Cardiac muscle cell (in vitro differentiated cells and primary cell): ENCODE measurements at places on chromosomes 7 and 10. TPM values are rescaled to one million over a fixed set of nuclear protein-coding genes. Genes with fewer than 3 reads are reported as not detected.

Gene PIP
- polyA plus RNA-seq, result not detected in 2 replicates

DNA sequence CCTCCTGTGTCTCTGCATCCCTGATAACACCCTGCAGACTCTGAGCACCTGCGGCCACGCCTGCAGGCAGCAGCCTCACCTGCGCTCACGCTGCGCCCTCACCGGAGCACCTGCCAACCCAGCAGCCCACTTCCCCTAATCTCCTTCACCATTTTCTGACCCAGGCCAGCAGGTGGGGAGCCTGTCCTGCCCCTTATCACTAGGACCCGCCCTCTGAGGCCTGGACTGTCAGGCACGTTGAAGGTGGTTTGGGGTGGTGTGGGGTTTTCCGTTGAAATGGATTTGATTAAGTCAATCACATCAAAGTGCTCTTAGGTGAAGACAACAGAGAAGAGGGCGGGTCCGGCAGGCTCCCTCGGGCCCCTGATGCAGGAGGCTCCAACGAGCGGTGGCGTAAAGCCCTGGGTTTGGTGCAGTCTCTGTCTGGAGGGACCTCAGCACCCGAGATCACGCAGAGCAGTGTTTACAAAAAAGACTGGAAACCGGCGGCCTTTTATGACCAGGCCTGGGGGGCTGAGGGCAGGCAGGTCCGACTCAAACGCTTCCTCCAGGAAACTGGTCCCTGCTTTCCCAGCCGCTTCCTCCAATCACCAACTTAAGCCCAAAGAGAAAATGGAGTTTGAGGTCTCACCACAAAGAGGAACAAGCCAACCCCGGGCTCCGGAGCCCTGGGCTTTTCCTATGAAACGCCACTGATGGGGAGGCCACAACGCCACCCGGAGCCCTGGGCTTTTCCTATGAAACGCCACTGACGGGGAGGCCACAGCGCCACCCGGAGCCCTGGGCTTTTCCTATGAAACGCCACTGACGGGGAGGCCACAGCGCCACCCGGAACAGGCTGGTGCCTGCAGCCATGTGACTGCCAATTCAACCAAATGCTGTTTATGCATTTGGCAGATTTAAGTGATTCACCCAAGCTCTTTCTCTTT lies 45.5 kb downstream of the DPYSL4 start:
- H3K36me3 ChIP-seq, result no peaks in the 10 kb centered on the region
- no peak overlapping the region for H3K27ac ChIP-seq
- no peak overlapping the region for H3K4me3 ChIP-seq

Gene SPDYE16
- polyA plus RNA-seq, result 0.81 and 0.87 TPM in 2 replicates

DNA sequence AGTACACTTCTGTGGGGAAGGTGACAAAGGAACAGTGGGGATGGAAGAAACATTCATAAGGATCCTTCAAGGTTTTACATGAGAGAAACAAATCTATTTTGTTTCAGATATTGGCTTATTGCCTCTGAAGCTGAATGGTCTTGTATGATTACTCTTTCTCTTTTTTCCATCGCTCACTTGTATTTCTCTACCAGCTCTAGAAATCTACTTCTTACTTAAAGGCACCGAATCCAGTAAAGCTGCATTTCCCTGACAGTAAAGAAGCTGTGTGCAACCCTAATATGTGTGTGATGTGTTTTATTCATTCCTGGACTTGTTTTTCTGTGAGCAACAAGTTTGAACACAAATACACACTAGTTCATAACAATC lies 45.2 kb upstream of the NXPH1 start:
- H3K4me3 ChIP-seq, result no peak overlapping the region
- H3K4me1 ChIP-seq, result peaks cover 19% of the 10 kb centered on the region
- H3K27ac ChIP-seq, result no peak overlapping the region
- no peaks in the 10 kb centered on the region for H3K36me3 ChIP-seq
- H3K27me3 ChIP-seq, result no peaks in the 10 kb centered on the region

Gene SLC26A4
- not detected in 2 replicates for polyA plus RNA-seq
